ENCODE measurements at places on chromosomes 1 and 21. TPM values are rescaled to one million over a fixed set of nuclear protein-coding genes. Genes with fewer than 3 reads are reported as not detected.

DNA sequence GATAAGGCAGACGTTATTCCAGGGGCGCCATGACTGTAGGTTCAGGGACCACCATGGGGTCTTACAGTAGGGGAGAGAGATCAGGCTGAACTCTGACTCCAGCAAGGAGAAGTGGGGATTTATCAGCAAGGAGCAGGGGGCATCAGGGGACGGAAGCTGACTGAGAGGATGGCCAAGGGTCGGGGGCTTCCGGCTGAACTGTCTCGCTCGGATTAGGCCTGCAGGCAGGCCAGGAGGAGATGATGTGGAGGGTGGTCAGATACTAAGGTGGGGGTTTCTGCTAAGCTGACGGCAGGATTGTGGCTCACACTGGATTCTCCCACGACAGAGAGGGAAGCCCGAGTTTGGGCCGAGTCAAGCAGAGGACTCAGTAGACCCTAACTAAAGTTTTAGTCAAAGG lies 186.9 kb upstream of the VAMP3 start:
- no peak overlapping the region for H3K4me3 ChIP-seq
- H3K27me3 ChIP-seq = no peaks in the 10 kb centered on the region
- no peak overlapping the region for H3K27ac ChIP-seq
- DNase-seq = no peak
- H3K36me3 ChIP-seq = no peaks in the 10 kb centered on the region
- H3K4me1 ChIP-seq = no peaks in the 10 kb centered on the region

DNA sequence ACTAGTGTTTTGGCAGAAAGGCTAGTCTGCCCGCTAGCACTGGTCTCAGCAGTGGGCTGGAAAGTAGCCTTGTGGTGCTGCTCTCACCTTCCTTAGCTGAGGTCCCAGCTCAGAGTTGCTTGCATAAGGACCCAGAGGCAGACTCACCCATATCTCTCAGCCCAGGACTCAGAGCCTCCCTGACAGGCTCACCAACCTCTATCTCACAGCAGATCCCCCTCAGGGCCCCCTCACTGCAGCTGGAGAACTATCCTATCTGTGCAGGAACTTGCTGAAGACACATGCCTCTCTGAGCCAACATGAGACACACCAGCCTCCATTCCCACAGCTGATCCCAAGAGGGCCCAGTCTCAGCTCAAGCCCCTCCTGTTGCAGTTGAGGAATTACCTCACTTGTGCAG lies 82.6 kb downstream of the IARS2 start:
- no peak for DNase-seq
- no peaks in the 10 kb centered on the region for H3K27me3 ChIP-seq
- no peak overlapping the region for H3K4me3 ChIP-seq
- no peak overlapping the region for H3K27ac ChIP-seq
- peaks cover 56% of the 10 kb centered on the region for H3K36me3 ChIP-seq

- H3K4me3 ChIP-seq = no peak overlapping the region
- H3K4me1 ChIP-seq = no peaks in the 10 kb centered on the region
- no peak for DNase-seq
- H3K27me3 ChIP-seq = peaks cover 32% of the 10 kb centered on the region
Measured at GRCh38 chr1:56574794-56575193, 4.6 kb downstream of the PLPP3 start.

Gene PPIAL4G
- total RNA-seq = 0.10 TPM

- peaks cover 13% of the 10 kb centered on the region for H3K4me1 ChIP-seq
- H3K27me3 ChIP-seq = no peaks in the 10 kb centered on the region
- no peak overlapping the region for H3K27ac ChIP-seq
- no peak overlapping the region for H3K4me3 ChIP-seq
- peaks cover 1% of the 10 kb centered on the region for H3K36me3 ChIP-seq
Measured at GRCh38 chr1:211420845-211421454, 71.0 kb downstream of the RD3 start.

DNA sequence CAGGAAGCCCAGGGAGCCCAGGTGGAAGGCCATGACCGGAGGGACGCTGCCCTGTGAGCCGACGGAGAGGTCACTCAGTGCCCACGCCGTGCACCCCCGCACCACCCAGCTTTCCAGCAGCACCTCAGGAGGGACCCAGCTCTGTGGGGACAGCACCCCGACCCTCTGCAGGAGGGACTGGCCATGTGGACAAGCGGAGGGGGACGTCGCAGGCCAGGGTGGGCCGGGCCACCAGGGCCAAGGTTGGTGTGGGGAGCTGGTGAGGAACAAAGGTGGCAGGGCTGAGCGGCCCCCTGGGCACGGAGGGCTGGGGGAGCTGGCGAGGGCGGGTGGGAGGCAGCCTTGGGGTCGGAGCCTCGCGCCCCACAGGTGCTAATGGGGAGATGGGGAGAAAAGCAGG lies 22.8 kb downstream of the NADK start:
- no peak overlapping the region for H3K27ac ChIP-seq
- peaks cover 15% of the 10 kb centered on the region for H3K36me3 ChIP-seq
- H3K4me3 ChIP-seq = no peak overlapping the region
- DNase-seq = no peak

DNA sequence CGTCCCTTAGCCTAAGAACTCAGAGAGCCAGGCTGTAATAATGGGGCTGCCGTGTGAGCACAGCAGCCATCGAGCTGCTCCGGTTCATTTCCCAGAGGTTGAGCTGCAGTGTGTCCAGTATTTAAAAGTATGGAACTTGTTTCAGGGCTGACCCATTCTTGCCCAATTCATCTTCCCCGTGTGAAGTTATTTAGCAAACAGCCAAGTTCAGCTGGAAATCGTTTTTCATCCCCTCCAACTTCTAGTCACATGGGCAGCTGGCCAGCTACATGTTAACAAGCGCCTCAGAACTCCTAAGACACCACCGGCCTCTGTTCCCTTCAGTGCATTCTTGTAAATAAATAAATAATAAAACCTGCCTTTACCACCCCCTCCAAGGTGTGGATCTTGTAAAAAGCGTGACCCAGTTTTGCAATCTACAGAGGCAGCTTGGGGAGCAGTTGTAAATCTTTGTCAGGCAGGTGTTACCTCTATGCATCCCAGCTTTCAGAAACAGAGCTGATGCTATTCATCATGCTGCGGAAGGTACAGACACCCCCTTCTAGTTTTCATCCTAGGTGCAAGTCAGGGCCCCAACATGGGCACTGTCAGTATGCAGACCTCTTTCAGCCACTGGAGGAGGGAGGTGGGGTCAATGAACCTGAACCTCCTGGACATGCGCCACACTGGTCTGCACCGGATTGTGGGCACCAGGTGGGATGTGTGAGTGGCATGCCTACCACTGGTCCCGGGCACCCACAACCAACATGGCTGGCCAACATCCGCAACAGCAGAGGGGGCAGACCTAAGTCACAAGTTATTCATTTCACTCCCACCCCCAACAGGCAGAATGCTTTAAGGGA lies 18.7 kb upstream of the KNCN start:
- no peak overlapping the region for H3K27ac ChIP-seq
- H3K4me3 ChIP-seq = no peak overlapping the region
- no peak for DNase-seq
- no peaks in the 10 kb centered on the region for H3K27me3 ChIP-seq
- H3K4me1 ChIP-seq = no peaks in the 10 kb centered on the region

All from activated naive CD4-positive, alpha-beta T cell treated with anti-CD3 and anti-CD28 coated beads for 36 hours (primary cell).